ENCODE measurements at places on chromosomes 4 and X.

DNA sequence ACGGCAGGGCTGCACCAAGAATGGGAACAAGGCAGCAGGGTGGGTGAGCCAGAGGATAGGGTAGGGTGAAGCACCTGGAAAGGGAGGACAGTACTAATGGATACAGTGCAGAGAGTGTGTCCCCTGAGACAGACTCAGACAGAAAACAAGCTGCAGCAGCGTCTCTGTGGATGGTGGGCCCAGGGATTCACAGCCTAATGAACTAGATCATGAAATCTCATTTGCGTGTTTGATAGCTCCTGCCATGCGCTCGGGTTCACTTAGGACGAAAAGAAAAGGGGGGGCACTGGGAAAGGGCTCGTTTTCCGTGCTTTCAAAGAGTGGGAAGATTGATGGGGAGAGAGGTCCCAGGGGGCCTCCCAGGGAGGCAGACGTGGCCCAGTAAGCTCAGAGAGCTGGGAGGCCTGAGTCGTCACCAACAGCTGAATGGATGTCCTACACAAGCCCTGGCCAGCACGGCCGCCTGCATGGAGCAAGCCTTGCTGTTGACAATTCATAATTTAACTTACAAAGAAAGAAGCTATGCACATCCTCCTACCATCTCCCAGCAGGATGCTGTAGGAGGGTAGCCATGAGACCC is 446.9 kb downstream of the BCOR start:
- no peak for DNase-seq

GRCh38 chrX:118128724-118129123 is 12.1 kb upstream of the KLHL13 start:
- no peak for DNase-seq

DNA sequence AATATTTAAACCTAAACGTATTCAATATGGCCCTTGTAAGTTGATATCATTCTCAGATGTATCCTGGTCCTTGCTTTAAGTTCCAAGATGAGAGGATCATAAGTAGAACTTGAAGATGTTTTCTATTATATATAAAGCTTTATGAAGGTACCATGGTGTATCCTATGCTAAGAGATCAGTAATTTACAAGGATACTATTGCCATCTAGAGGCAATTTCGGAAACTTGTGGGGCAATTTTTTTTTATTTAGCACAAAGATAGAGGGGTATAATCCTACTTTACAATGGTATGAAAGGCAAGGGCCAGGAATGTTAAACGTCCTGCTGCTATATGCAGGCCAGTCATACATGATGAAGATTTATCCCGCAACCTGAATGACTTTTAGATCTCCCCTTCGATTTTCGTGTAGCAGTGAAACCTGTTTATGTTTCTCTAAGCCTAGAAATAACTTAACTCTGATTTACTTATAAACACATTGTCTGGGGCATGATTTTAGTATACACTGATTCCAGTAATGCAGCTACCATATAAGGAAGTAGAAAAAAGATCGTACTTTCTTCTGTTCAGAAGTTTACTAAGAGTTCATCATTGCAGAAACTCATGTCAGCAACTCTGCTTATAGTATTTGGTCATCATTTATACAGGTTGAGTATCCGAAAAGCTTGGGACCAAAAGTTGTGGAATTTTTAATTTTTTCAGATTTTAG is 2.6 kb downstream of the SLC25A31 start:
- no peak for DNase-seq

DNA sequence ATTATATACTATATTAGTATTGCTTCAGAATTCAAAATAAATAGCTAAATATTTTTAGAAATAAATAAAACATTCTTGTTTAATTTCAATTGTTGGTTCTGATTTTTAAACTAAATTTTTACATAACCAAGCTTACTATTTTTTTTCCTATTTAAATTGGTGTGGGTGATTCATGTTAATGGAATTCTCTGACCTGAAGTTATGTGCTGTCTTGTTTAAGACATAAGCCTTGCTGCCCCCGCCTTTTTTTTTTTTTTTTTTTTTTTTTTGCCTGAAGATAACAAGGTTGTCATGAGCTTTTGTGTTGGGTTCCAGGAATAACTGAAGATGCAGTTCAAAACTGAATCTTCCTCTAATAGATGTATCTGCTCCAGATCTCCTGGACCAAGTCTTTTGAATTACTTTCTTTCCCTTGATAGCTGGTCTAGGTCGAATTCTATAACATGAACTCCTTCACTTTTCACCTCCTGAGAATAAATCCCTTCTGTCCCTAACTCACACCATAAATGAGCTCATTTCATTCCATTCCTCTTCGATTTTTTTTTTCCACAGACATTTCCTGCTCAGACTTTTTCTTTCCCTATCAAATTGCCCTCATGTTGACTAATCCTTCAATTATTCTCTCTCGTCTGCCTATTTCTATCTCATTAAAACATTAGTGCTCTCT is 261.5 kb upstream of the FTHL17 start:
- no peak for DNase-seq

DNA sequence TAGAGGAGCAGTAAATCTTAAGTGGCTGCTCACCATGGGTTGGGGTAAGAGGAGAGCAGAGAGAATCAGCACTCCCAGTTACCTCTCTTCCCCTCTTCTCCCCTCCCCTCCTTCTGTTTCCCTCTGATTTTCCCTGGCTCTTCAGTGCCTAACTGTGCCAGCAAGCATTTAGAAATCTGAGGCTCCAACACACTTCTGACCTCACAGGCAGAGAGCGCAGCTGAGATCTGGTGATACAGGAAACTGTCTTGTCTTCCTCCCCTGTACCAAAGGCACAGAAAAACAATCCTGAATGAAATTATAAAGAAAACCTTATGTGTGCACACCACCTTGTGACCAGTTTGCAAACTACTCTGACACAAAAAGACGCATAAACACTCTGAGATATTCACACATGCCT is 82.4 kb upstream of the SMIM10 start:
- no peak for DNase-seq

- DNase-seq = no peak
Measured at GRCh38 chrX:12548746-12549145, 242.5 kb upstream of the PRPS2 start.

DNA sequence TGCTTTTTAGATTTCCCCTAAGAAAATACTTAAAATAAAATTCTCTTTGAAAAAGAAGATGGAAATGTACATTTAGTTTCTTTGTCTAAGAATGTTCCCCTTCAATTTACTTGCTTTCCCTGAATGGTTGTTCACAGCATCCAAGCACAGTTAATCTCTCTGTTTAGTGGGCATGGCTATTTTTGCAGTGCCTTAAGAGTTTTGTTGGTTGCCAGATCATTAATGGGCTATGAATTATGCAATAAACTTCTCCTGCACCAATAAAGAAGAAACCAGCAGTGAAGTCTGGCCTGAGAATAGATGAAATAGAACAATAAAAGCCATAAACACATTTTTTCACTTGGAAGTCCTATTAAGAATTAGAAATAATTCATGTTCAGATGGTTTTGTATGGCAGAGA is 980.4 kb upstream of the IGFBP7 start:
- DNase-seq = no peak

GRCh38 chr4:105544520-105545286 is 7.7 kb upstream of the ARHGEF38 start:
- no peak for DNase-seq

- DNase-seq = no peak
Measured at GRCh38 chrX:44036336-44036735, 63.1 kb upstream of the NDP start.
